Activated CD4-positive, alpha-beta T cell treated with anti-CD3 and anti-CD28 coated beads for 36 hours (primary cell): ENCODE measurements at places on chromosomes 2 and 18.

GRCh38 chr2:64913357-64913869 lies 75.8 kb upstream of the SLC1A4 start:
- H3K36me3 ChIP-seq, result no peaks in the 10 kb centered on the region
- H3K27me3 ChIP-seq, result no peaks in the 10 kb centered on the region
- H3K27ac ChIP-seq, result no peak overlapping the region
- H3K4me3 ChIP-seq, result no peak overlapping the region

GRCh38 chr2:15238028-15238427 lies 323.1 kb downstream of the NBAS start:
- peaks cover 16% of the 10 kb centered on the region for H3K36me3 ChIP-seq
- no peak overlapping the region for H3K4me3 ChIP-seq
- no peak for DNase-seq
- no peak overlapping the region for H3K27ac ChIP-seq
- H3K4me1 ChIP-seq, result peaks cover 4% of the 10 kb centered on the region
- no peaks in the 10 kb centered on the region for H3K27me3 ChIP-seq

DNA sequence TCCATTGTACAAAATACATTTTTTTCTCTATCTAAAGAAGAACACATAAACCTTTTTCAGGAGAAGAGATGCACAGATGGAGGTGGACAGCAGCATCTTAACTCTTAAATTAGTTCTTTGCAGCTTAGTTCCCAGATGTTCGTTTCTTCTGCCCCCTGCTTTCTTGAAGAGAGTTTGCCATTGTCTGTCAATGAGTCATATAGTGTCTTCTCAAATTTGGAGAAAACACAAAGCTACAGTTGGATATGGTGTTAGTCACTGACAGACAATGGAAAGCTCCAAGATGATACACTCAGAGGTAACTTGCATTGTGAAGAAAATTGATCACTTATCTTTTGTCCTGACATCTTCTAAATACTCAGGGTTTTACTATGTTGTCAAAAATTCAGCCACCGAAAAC lies 48.8 kb upstream of the TMEFF2 start:
- no peak overlapping the region for H3K27ac ChIP-seq
- no peaks in the 10 kb centered on the region for H3K36me3 ChIP-seq
- DNase-seq, result no peak
- H3K4me1 ChIP-seq, result no peaks in the 10 kb centered on the region
- no peak overlapping the region for H3K4me3 ChIP-seq
- peaks cover 5% of the 10 kb centered on the region for H3K27me3 ChIP-seq

GRCh38 chr2:189367343-189367742 lies 73.9 kb upstream of the WDR75 start:
- H3K4me3 ChIP-seq, result no peak overlapping the region
- no peak for DNase-seq

- no peaks in the 10 kb centered on the region for H3K36me3 ChIP-seq
- DNase-seq, result no peak
- no peak overlapping the region for H3K27ac ChIP-seq
- H3K27me3 ChIP-seq, result no peaks in the 10 kb centered on the region
- no peak overlapping the region for H3K4me3 ChIP-seq
Observed at GRCh38 chr2:136106505-136106904, 11.4 kb downstream of the CXCR4 start.

- DNase-seq, result no peak
- no peaks in the 10 kb centered on the region for H3K4me1 ChIP-seq
- no peak overlapping the region for H3K27ac ChIP-seq
- H3K4me3 ChIP-seq, result no peak overlapping the region
- H3K27me3 ChIP-seq, result peaks cover 2% of the 10 kb centered on the region
Observed at GRCh38 chr2:165202239-165202638, 1.6 kb downstream of the SCN3A start.

DNA sequence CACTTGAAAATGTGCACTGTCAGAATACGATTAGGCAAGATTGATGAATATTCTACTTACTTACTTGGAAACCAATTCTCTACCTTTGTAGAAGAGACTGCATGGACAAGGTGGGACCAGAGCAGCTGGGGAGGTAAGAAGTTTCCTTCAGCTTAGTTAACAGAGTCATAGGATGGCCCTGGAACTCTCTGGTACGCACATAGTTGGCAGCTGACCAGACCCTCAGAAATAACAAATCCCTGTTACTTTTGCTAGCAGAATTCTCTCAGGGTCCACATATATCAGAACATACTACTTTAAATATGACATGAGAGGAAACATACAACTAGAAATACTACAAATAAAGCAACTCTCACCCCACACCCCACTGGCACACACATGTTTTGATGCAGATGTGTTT lies 24.8 kb upstream of the STAT1 start:
- no peak overlapping the region for H3K4me3 ChIP-seq
- no peak for DNase-seq
- peaks cover 34% of the 10 kb centered on the region for H3K4me1 ChIP-seq
- H3K27me3 ChIP-seq, result no peaks in the 10 kb centered on the region
- H3K36me3 ChIP-seq, result peaks cover 39% of the 10 kb centered on the region
- peak overlapping the region; percentile 44 for H3K27ac ChIP-seq

DNA sequence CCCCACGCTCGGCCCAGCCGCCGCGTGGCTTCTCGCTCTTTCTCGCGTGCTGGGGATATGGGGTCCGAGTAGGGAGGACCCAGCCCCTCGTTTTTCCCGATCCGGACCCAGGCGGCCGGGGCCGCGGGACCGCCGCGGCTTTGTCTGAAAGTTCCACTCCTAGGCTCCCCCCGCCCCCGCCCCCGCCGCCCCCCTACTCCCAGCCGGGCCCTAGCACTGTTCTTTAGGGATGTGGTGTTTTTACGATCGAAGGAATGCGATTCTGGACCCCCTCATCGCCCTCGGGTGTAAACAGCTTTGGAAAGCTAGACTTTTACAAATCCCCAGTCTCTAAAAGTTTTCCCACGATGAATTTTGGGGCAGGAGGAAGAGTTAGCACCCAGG lies 819 bp downstream of the TGIF1 start:
- peaks cover 20% of the 10 kb centered on the region for H3K36me3 ChIP-seq
- peaks cover 48% of the 10 kb centered on the region for H3K4me1 ChIP-seq
- H3K4me3 ChIP-seq, result peak overlapping the region; percentile 94
- peak overlapping the region; percentile 99 for H3K27ac ChIP-seq
- no peaks in the 10 kb centered on the region for H3K27me3 ChIP-seq
- no peak for DNase-seq

DNA sequence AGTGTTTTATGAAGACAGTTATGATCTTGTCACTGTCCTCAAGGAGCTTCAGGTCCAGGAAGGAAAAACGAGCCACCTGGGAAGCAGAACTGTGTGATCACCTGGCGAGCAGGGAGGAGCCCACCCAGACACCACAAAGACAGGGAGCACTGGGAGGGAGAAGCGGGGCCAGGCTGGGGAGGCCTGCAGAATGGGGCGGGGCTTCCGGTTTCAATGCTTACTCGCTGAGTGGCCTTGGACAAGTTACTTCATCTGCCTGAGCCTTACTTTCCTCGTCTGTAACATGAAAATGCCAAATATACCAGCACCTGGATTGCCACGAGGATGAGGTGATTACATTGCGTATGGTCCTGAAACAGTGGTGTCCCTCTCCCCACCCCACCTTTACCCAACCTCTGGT lies 227.5 kb downstream of the ANKRD30B start:
- DNase-seq, result no peak
- H3K27me3 ChIP-seq, result peaks cover 1% of the 10 kb centered on the region

- DNase-seq, result no peak
- H3K4me3 ChIP-seq, result no peak overlapping the region
Observed at GRCh38 chr2:82478641-82479040, 1980.4 kb downstream of the SUCLG1 start.

GRCh38 chr18:34970106-34970505 lies 71.1 kb upstream of the MAPRE2 start:
- peaks cover 18% of the 10 kb centered on the region for H3K27me3 ChIP-seq
- DNase-seq, result no peak
- H3K27ac ChIP-seq, result no peak overlapping the region
- no peaks in the 10 kb centered on the region for H3K36me3 ChIP-seq
- no peak overlapping the region for H3K4me3 ChIP-seq

DNA sequence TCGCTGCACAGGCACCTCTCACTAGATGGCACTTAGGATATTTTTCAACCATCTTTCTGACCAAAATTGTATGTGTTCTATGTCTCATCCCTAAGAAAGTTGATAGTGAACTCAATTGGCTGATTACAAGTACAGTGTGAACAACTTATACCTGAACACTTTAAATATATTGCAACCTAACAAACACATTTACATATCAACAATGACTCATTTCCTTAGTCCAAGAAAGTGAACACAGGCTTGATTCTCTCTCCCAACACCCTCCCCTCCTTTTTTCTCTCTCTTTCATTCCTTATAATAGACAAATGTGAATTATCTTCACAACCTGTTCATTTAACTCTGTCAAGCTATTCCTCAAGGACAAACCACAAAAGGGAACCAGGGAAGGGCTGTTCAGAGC lies 192.0 kb downstream of the SLC8A1 start:
- peaks cover 2% of the 10 kb centered on the region for H3K4me1 ChIP-seq
- H3K27me3 ChIP-seq, result no peaks in the 10 kb centered on the region
- no peaks in the 10 kb centered on the region for H3K36me3 ChIP-seq

DNA sequence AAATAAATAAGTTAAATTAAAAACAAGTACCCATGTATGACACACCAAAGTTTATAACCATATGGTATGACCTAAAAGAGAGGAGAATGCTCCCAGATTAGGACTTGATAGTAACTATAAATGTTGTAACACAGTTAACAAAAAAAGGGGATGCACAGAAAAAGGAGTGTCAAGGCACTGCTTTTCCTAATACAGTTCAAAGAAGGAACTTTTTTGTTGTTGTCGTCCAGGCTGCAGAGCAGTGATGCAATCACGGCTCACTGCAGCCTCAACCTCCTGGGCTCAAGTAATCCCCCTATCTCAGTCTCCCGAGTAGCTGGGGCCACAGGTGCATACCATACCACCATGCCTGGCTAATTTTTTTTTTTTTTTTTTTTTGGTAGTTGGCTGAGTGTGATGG lies 2.7 kb downstream of the NARS1 start:
- no peak overlapping the region for H3K4me3 ChIP-seq
- peaks cover 38% of the 10 kb centered on the region for H3K36me3 ChIP-seq
- peaks cover 31% of the 10 kb centered on the region for H3K4me1 ChIP-seq
- no peak overlapping the region for H3K27ac ChIP-seq
- H3K27me3 ChIP-seq, result no peaks in the 10 kb centered on the region
- no peak for DNase-seq

GRCh38 chr2:198371921-198372543 lies 567.6 kb downstream of the PLCL1 start:
- H3K27me3 ChIP-seq, result peaks cover 27% of the 10 kb centered on the region
- no peaks in the 10 kb centered on the region for H3K36me3 ChIP-seq
- H3K4me3 ChIP-seq, result no peak overlapping the region
- peaks cover 9% of the 10 kb centered on the region for H3K4me1 ChIP-seq
- no peak for DNase-seq

GRCh38 chr2:37670378-37671008 lies 949 bp downstream of the CDC42EP3 start:
- H3K4me1 ChIP-seq, result peaks cover 50% of the 10 kb centered on the region
- H3K27ac ChIP-seq, result peak overlapping the region; percentile 81
- no peaks in the 10 kb centered on the region for H3K27me3 ChIP-seq
- H3K4me3 ChIP-seq, result peak overlapping the region; percentile 83
- H3K36me3 ChIP-seq, result peaks cover 10% of the 10 kb centered on the region

- H3K4me1 ChIP-seq, result no peaks in the 10 kb centered on the region
- no peak for DNase-seq
- no peaks in the 10 kb centered on the region for H3K36me3 ChIP-seq
- no peak overlapping the region for H3K27ac ChIP-seq
- H3K4me3 ChIP-seq, result no peak overlapping the region
- H3K27me3 ChIP-seq, result no peaks in the 10 kb centered on the region
Observed at GRCh38 chr2:83282043-83282795, 1176.9 kb downstream of the SUCLG1 start.

GRCh38 chr2:8926356-8926755 lies 77.1 kb downstream of the MBOAT2 start:
- H3K4me3 ChIP-seq, result no peak overlapping the region
- H3K36me3 ChIP-seq, result no peaks in the 10 kb centered on the region
- no peaks in the 10 kb centered on the region for H3K4me1 ChIP-seq
- H3K27ac ChIP-seq, result no peak overlapping the region
- no peaks in the 10 kb centered on the region for H3K27me3 ChIP-seq

- DNase-seq, result no peak
- H3K27me3 ChIP-seq, result no peaks in the 10 kb centered on the region
- H3K4me3 ChIP-seq, result no peak overlapping the region
Observed at GRCh38 chr2:107553539-107553938, 273.2 kb upstream of the RGPD4 start.

DNA sequence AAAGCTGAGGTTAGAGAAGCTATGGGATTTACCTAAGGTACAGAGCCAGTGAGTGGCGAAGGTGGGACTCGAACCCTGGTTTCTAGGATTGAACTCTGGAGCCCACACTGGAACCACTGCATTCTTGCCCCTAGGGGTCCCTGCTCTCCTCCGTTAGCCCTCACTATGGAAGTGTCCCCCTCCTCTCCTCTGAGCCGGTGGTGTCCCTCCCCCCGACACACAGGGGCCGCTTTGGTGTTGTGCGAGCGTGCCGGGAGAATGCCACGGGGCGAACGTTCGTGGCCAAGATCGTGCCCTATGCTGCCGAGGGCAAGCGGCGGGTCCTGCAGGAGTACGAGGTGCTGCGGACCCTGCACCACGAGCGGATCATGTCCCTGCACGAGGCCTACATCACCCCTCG lies 8.5 kb upstream of the GMPPA start:
- H3K4me1 ChIP-seq, result peaks cover under 1% of the 10 kb centered on the region
- DNase-seq, result no peak
- H3K27ac ChIP-seq, result no peak overlapping the region
- H3K36me3 ChIP-seq, result no peaks in the 10 kb centered on the region

DNA sequence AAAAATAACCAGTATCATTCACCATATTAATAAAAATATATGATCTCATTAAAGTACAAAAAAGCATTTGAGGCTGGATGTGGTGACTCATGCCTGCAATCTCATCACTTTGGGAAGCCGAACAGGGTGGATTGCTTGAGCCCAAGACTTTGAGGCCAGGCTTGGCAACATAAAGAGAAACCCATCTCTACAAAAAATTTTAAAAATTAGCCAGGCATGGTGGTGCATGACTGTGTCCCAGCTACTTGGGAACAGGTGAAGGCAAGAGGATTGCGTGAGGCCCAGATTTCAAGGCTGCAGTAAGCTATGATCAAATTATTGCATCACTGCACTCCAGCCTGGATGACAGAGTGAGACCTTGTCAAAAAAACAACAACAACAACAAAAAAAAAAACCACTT lies 75.9 kb downstream of the RAD51AP2 start:
- H3K36me3 ChIP-seq, result no peaks in the 10 kb centered on the region
- H3K27me3 ChIP-seq, result no peaks in the 10 kb centered on the region
- H3K4me3 ChIP-seq, result no peak overlapping the region
- H3K4me1 ChIP-seq, result no peaks in the 10 kb centered on the region
- no peak overlapping the region for H3K27ac ChIP-seq
